ENCODE measurements at places on chromosomes 2 and 18.

DNA sequence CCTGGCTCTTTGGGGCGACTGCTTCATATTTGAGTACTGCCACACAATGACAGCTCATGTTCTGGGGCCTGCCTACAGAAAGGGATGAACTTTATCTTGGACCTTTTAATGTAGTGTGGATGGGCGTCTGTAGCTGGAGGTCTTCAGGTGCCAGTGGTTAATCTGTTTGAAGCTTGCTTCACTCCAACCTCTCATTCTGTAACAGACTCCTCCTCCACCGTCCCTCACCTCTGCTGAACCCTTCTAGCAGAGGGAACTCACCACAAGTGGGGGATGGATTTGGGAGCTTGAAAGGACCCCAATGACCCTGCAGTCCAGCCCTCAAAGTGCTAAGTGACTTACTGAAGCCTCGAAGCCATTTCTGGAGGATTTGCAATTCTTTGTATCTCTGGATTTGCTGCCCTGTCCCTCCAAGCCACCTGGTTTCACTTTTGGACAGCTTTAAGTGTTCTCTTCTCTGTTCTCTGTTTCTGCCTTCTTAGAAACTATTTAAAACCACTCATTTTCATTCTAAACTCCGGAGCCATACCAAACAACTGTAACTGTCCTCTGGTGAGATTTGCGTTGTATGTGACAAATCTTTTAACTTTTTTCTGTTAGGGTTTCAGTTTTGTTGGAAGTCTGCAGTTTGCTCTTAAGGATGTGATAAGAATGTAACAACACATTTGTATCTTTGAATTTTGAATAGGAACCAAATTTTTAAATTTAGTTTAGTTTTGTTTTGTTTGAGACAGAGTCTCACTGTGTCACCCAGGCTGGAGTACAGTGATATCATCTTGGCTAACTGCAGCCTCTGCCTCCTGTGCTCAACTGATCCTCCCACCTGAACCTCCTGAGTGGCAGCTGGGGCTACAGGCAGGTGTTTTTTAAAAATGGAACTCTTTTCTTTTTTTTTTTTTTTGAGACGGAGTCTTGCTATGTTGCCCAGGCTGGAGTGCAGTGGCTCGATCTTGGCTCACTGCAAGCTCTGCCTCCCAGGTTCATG, 37.0 kb upstream of the CASP8 start:
- no peak for DNase-seq

- no peak for DNase-seq
Observed at GRCh38 chr18:3631887-3632286, 181.9 kb downstream of the TGIF1 start.

DNA sequence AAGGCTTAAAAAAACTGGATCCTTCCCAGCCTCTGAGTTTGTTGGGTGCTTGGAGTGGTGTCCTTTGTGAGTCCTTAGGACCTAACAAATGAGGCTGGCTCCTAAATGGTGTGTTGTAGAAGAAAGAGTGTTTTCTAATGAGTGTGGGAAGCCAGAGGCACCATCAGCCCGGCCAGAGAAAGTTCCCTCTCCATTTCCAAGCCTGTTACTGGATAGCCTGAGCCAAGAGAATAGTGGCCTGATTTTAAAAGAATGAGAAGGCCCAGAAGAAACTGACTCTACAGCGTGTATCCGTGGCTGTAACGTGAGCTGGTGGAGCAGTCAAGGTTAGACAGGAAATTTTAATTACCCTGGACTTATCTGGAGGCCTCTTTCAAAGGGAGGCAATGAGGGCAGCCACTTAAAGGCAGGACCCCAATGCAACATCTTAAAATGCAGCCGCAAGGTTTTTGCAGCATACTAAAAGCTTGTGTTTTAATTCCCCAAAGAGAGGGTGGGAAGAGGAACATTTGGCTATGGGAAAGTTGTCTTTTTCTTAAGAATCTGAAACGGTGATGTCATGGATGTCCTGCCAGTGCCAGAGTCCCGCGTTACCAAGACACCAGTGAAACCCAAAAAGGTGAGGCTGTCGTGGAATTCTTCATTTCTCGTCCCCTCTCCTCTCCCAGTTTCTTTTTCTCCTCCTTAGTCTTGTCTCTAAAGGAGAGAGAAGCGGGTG, 4.6 kb downstream of the EFHD1 start:
- DNase-seq, result no peak

- no peak for DNase-seq
Observed at GRCh38 chr2:20450201-20450999, 3.5 kb downstream of the RHOB start.

DNA sequence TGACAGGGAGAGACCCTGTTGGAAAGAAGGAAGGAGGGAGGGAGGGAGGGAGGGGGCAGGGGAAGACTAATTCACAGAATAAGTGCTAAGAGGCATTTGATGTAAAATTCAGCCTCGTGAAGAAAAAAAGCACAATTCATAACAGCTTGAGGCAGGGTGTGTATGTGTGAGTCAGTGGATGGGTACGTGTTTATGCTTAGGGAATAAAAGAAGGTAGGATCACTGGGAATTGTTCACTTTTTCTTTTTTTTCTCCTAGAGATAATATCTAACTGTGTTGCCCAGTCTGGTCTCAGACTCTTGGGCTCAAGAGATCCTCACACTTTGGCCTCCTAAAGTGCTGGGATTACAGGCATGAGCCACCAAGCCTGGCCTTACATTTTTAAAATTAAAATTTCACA, 39.2 kb downstream of the WDR33 start:
- no peak for DNase-seq

DNA sequence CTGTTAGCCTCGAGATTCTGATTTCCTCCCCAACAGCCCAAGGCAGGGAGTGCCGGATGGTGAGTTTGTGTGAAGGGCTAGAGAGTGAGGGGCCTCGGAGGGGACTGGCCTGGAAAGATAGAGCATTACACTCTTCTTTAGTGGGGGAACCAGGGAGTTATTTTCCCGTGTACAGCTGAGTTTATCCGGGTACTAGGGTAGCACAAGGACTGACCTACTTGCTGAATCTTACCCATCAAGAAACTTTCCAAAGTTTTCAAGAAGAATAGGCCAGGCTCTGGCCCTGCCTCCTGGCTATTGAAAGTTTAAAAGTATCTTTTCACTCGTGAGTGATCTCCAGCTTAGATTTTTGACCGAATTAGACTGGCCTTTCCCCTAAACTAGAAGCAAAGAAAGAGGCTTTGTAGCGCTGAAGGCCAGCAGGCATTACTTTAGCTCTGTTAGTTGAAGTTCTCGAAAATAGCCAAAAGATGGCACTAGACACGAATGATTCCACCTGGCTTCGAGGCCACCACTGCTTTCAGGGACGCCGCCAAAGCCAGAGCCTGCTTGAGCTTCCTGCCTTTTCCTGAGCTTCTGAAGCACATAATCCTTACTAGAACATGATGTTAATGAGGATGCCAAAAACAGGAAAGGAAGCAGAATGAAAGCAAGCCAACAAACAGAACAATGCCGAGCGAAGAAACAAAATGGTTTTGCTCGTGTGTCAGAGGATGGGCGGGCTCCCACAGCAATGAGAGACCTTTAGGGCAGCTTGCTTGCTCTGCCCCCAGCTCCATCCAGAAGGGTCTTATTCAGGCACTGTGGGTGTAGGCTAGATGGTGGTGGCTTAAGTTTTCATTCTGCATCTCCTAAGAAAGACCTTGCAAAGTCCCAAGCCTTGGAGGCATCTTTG, 55.8 kb downstream of the TSN start:
- DNase-seq, result no peak

- DNase-seq, result no peak
Observed at GRCh38 chr2:103823847-103824246, 1030.1 kb upstream of the POU3F3 start.

DNA sequence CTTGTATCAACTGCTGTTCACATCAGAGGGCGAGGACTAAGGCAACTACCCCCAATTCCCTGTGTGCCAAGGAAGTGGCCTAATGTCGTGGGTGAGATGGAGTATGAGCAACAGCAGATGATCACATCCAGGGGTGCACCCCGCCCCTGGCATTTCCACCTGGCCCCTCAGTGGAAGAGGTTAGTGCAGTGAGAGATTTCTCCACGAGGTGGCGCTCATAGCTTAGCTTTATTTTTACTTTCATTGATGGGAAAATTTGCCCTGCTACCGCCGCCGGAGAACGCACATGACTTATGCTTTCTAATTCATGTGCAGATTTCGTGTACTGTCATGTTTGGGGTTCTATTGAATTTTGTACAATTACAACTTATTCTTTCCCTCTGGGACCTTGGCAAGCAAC, 470.6 kb upstream of the MEX3C start:
- DNase-seq, result no peak

DNA sequence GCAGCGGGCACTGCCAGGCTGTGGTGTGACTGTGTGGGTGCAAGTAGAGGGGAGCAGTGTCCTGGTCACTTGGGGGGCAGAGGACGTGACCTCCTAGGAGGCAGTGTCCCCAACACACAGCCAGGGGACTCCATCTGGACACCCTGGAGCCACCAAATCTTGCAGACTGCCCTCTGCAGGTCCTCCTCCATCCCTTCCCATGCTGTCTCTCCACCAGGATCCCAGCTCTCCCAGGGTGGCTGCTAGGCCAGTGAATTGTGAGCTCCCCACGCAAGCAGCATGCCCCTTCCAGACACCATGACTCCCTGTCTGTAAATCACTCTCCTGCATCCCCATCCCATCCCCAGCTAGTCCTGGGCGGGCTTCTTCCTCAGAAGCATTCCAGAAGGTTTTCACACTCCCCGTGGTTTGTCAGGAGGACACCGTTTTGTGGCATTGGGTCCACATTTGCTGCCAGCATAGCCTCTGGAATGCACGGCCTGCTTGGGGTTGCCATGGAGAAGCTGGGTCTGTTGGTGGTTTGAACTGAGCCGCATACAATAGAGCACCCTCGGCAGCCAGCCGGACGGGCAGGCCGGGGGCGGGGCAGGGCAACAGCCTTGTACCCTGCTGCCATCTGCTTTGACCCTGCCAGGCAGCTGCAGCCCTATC, 210.7 kb downstream of the KLHL29 start:
- DNase-seq, result no peak

DNA sequence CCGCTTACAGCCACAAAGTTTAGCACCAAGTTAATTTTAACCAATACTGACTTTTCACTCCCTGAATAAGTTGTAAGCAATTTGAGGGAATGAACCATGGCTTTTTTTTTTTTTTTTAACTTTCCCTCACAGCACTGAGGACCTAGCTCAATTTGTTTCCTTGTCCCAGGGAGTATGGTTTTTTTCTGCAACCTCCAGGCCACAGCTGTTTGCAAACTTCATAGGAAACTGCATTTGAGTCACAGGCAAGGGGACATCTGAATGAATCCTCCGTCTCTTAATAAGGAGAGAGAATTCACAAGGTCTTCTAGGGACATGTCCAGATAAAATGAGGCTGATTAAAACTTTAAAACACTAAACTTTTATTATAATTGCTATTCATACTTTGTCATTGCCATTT, 181.5 kb downstream of the GFPT1 start:
- no peak for DNase-seq

DNA sequence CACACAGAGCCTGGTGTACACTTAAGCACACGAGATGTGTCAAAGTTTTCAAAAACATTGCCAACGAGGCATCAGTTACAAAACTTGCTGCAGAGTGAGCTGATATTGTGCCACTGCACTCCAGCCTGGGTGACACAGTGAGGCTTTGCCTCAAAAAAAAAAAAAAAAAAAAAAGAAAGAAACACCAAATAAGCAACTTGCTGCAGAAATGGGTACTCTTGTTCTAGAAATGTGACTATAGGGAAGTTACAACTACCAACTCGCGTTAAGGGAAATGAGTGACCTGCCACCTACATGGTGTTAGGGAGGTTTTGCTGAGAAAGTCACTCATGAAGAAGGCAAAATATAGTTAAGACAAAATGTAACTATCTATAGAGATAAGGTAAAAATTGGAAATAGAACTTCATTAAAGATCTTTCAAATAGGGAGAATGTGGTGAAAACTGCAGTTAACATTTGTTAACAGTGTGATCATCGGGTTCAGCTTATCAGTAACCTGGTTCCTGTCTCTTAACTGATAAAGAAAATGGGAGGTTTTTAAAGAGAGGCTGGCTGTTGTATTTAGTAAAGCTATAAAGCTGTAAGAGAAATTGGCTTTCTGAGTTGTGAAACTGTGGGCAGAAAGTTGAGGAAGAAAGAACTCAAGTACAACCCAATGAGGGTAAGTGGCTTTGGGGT, at the start of gene IL1RL1:
TSS of gene IL1RL1 (plus strand) at position 600 of the 677 bp plus-strand sequence. CDS start 26,702 bp downstream, outside the sequence.
- no peak for DNase-seq

- DNase-seq, result no peak
Observed at GRCh38 chr2:127321303-127321702, 27.4 kb upstream of the ERCC3 start.

DNA sequence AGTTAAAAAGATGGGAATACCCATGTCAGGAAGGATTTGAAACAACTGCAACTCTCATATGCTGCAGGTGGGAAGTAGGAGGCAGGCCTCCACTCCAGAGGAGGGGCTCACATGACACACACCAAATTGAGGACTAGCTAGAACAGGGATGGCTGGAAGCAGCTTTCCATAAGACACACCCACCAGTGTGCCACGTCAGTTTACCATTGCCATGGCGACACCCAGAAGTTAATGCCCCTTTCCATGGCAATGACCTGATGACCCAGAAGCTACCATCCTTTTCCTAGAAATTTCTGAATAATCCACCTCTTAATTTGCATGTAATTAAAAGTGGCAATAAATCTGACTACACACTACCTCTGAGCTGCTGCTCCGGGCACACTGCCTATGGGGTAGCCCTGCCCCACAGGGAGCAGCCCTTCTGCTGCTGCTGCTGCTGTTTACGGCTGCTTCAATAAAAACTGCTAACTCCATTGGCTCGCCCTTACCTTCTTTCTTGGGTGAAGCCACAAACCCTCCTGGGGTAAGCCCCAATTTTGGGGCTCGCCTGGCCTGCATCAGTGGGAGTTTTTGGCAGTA, 89.4 kb downstream of the RRM2 start:
- no peak for DNase-seq

- DNase-seq, result no peak
Observed at GRCh38 chr2:218332920-218333645, 23.6 kb upstream of the CATIP start.

GRCh38 chr2:159286709-159287441, 372 bp upstream of the WDSUB1 start:
- DNase-seq, result peak; percentile 98

Data from stimulated activated CD4-positive, alpha-beta T cell treated with anti-CD3 and anti-CD28 coated beads, Interleukin-2, amount 100 ng/mL, for 4 hours (primary cell).